ENCODE measurements at places on chromosomes 13 and 19.

DNA sequence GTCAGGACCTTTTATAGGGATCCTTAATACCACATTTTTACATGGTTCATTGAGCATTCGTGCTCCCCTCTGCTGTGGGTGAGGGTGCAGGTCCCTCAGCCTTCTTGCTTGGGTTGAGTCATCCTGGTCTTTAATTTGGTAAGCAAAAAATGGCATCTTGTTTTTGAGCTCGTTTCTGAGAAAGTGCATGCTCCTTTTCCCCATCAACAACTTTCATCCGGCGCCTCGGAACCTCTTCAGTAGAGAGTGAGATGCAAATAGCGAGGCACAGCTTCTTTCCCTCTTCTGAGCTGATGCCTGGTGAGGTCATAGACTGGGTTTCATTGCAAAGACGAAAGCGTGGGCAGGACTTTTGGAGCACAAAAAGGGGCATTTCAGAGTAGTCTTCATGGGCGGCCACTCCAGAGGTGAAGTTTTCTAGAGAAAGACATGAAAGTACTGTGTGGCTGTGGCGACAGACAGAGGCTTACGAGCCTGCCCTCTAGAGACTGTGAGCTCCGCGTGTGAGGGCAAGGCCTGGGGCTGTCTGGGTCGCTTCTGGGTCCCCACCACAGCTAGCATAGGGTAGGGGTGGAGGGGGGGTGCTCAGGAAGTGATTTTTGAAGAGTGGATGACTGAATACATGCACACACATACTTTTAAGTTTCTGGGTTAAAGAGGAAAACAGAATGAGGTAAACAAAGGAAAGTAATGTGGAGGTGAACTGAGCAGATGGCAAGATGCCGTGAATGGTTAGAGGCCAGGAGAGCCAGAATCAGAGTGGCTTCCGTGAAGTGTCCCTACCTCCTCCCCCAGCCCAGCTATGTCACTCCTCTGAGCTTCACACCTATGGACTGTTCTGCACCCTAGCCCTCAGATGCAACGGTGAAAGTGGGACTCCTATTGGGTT is 44.3 kb downstream of the BBC3 start:
- peak; percentile 53 for DNase-seq

- DNase-seq, result no peak
Measured at GRCh38 chr19:1109697-1110671, 6.2 kb downstream of the GPX4 start.

DNA sequence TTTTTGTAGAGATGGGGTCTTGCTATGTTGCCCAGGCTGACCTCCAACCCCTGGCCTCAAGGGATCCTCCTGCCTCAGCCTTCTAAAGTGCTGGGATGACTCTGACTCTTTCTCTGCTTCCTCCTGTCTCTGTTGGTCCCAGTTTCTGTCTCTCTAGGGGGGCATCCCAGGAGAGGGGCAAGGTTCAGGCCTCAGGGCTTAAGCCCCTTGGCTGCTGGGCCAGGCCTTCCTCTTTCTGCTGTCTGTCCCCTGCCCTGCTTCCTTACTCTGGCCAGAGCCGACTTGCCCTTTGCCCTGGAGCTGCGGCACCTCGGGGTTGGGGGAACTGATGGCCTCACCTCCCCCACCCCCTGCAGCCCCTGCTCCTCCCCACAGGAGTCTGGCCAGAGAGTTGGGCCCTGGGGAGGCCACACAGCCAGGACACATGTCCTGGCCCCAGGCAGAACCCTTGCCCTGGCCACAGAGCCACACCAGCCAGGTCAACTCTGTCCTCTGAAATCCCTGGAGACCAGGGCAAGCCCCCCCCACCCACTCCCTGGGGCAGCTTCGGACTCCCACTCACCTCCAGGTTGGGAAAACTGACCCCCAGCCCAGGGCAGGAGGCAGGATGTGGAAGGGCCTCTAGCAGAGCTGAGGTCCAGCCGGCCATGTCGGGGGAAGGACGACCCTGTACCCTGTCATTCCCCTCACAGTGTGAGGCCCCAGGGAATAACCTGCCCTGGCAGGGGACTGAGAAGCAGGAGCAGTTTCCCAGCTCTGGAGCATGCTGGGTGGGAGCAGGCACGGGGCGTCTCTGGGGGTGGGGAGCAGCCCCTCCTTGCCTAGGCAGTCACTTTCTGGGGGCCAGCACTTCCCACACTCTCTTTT is 23.7 kb downstream of the CEBPA start:
- DNase-seq, result no peak

- no peak for DNase-seq
Measured at GRCh38 chr19:4879041-4879440, 11.6 kb upstream of the PLIN3 start.

DNA sequence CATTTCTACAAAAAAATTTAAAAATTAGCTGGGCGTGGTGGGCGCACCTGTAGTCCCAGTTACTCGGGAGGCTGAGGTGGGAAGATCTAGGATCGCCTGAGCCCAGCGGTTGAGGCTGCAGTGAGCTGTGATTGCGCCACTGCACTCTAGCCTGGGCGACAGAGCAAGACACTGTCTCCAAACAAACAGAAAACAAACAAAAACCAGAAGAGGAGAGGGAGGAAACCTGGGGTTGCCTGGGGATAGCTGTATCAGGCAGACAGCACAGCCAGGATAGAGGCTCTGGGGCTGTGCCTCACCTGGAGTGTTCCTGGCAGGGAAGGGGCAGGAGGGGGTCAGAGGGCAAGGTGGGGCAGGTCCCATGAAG is 2.6 kb upstream of the POLR2E start:
- no peak for DNase-seq

DNA sequence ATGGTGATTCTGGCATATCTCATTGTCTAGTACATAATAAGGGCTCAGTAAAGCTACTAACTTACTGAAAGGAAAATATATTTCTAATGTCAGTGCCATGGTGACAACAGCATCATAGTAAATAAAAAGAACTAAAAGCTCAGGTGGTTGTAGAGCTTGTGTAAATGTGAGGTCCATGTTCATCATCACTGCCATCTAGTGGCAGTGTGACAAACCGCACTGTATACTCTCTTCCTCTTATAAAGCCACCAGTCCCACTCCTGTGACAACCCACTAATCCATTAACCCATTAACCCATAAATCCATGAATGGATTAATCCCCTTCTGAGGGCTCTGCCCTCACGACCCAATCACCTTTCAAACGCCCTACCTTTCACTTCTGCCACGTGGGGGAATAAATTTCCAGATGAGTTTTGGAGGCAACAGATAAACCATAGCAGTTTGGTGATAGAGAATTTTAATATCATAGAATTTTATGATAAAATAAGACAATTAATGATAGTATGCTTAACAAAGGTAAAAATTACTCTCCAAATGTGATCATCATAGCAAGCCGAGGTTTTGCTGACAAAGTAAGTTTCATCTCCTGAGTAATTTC is 160.4 kb upstream of the SGCG start:
- DNase-seq, result peak; percentile 11

DNA sequence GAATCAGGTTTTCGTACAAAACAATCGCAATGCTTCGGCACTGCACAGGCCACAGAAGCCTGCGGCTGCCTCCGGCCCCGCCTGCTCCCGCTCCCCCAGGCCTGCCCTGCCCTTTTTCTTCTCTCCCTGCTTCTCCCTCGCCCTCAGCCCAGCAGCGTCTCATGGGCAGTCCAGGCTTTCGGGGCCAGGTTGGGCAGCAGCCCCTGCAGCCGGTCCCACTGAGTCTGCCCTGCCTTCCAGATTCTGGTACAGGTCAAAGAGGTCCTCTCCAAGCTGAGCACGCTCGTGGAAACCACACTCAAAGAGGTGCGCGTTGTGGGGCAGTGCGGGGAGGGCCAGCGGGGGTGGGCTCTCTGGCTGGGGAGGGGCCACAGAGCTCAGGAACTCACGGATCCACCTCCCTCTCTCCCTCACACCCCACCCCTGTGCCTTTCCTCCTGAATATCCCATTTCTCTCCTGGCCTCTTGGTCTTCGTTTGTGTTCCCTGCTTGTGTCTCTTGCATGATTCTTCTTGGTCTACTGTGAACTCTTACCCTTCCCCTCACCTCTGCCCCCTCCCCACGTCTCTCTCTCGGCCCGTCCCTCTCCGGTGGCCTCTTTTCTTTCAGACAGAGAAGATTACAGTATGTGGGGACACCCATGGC is 30.1 kb downstream of the CCDC8 start:
- no peak for DNase-seq

DNA sequence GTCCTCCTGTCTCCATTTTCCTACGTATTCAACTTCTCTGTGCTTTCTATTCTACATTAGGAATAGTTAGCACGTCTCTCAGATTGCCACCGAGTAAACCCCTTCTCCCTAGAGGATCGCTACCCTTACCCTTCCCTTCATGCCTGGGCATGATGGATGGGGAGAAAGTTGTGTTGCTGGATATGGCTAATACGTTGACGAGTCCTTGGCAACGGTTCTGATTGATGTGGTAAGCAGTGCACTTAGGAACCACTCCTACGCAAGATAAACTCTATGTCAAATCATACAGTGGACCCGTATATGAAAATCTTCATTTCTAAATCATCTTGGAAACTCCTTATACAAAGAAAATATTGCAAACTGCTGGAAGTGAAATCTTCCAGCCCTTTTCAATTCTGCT is 224.5 kb downstream of the EFNB2 start:
- DNase-seq, result no peak

DNA sequence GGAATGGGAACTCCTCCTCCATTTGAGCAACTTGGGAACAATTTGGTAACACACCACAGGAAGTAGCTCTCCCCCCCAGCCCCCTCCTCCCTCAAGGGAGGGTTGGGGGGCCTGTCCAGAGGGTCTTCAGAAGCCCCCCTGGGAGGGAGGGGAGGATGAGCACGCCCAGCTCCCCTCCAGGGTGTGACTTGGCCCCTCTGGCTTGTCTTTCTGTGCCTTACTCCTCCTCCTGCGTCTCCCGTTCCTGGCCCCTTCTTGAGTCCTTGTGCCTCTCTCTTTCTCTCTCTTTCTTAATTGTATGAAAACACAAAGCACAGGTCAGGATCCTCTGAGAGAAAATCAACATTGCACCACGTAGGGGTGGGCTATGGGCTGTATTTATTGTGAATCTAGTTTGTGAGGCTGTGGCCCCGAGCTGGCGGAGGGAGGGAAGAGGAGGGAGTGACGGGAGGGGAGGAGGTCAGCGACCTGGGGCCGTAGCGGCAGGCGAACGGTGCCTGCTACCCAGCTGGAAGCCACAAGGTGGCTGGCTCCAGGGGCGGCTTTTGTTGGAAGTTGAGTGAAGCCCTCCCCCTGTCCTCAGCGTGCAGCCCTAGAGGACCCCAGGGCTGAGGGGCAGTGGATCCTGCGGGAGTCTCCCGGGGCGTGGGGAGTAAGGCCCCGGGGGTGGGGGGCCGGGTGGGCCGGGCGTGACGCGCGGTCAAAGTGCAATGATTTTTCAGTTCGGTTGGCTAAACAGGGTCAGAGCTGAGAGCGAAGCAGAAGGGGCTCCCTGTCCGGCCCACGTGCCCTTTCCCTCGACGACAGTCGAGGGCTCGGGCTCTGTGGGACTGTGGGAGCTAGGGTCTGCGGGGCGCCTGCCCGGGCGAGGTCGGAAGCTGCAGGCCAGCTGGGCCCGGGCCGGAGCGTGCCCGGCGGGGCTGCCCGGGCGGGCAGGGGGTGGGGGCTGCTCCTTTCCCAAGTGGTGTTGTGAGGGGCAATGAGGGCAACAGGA is 6.4 kb downstream of the LYL1 start:
- DNase-seq, result no peak

- DNase-seq, result no peak
Measured at GRCh38 chr19:34539396-34539795, 57.8 kb downstream of the WTIP start.

GRCh38 chr13:20446900-20447299 is 78.8 kb downstream of the CRYL1 start:
- no peak for DNase-seq

DNA sequence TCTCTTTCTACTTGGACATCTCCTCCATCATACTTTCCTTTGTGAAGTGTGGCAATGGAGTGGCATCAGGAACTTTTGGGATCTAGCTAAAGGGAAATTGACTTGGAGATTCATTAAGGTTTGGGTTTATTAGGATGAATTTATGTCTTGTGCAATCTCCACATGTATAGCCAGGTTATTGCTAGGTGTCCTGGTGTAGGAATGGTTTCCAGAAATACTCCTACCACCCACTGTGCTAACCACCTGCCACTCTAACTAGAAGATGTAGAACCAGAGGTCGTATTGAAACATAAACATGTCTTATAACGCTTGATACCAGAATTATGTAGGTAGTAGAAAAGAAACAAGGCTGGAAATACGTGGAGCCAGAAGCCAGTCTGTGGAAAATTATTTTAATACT is 38.1 kb upstream of the MED4 start:
- DNase-seq, result no peak

DNA sequence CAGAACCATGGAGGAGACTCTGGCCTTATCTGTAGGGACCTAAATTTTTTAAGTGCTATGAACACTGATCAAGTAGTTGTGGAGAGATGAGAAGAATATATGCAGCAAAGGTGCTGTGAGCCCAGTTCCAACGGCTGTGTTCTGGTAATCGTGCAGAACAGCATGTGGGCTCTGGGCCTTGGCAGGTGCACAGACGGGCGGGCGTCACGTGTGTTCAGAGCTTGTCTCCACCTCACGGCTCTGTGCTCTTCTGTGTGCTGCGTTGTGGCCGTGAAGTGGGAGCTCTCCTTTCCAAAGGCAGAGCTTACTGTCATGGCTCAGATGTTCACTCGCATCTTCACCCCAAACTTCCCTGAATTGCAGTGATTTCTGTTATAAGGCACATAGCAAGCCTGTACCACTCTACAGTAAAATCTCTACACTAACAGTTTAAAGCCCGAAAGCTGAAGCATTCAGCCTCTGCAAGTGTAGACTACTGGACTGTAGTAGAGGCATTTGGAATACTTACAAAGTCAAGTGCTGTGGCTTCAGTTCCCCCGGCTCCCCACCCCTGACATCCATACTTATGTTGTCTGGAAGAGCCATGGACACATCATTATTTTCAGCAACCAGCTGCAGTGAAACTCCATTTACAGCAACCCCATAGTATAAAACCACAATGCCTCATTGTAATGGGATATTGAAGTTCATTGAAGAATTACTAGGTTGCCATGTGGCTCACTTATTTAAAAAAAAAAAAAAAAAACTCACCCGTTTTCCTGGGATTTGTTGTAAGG is 27.5 kb upstream of the TEX29 start:
- DNase-seq, result no peak

- DNase-seq, result no peak
Measured at GRCh38 chr13:113660066-113660465, 2.1 kb upstream of the ATP4B start.

GRCh38 chr13:101120007-101120406 is 296.3 kb downstream of the NALCN start:
- no peak for DNase-seq
